ENCODE measurements at places on chromosomes 2 and 18. TPM values are rescaled to one million over a fixed set of nuclear protein-coding genes. Genes with fewer than 3 reads are reported as not detected.
A peak's percentile ranks its signal among the peaks of the same experiment; 100 is the strongest.

Gene SLC9A4
- total RNA-seq, result not detected

- DNase-seq, result no peak
Observed at GRCh38 chr2:10226038-10226724, 76.5 kb upstream of the HPCAL1 start.

Gene CDH20
- not detected for total RNA-seq

DNA sequence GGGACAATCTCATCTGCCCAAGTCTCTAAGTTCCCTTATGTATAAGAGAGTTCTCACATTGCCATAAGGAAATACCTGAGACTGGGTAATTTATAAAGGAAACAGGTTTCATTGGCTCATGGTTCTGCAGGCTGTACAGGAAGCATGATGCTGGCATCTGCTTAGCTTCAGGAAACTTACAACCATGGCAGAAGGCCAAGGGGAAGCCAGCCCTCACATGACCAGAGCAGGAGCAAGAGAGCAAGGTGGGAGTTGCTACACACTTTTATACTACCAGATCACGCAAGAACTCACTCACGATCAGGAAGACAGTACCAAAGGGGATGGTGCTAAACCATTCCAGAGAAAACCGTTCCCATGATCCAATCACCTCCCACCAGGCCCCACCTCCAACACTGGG is 73.9 kb downstream of the PRKRA start:
- peak; percentile 20 for DNase-seq

Gene CCL20
- 6.0 TPM for total RNA-seq

GRCh38 chr18:60888071-60888624 is 445.1 kb upstream of the CDH20 start:
- DNase-seq, result no peak

Gene SPP2
- total RNA-seq, result not detected

DNA sequence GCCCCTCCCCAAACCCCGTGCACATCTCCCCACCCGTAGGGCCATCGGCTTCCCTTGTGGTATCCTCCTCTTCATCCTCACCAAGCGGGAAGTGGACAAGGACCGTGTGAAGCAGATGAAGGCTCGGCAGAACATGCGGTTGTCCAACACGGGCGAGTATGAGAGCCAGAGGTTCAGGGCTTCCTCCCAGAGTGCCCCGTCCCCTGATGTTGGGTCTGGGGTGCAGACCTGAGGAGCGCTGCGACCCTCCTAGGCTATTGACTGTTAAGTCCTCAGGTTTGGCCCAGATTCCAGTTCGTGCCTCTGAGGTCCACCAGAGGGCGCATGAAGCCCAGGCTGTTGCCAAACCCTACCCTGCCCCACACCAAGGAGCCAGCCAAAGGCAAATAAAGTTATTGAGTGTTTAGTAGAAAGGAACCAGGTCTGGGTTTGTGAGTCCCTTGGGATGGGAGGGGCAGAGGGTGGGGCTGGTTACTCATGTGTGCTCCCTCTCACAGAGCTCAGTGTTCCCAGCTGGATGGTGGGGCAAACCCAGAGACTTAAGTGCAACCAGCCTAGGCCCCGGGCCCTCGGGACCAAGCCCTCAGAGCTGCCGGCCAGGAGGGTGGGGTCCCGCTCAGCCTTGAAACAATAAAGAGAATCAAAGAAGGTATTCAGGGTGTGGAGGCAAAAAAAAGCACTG is 2.4 kb downstream of the PNKD start:
- DNase-seq, result no peak

All from glomerular endothelial cell (primary cell).